ENCODE measurements at places on chromosomes 13 and 19.

DNA sequence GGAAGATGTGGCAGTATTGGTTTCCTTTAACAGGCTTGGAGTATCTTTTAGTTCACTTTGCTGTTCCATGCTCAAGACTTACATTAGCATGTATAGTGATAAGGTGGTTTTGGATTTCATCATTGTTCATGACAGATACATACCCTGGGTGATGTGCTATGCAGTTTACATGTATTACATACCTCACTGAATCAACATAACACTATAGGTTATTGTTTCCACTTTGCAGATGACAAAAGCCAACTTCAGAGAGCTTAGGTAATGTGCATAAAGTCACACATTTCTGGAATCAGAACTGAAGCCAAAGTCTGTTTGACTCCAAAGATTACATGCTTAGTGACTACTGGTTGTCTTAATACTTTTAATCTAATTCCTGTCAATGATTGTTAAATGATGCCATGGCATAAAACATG lies 7.1 kb downstream of the COMMD6 start:
- no peak for DNase-seq

DNA sequence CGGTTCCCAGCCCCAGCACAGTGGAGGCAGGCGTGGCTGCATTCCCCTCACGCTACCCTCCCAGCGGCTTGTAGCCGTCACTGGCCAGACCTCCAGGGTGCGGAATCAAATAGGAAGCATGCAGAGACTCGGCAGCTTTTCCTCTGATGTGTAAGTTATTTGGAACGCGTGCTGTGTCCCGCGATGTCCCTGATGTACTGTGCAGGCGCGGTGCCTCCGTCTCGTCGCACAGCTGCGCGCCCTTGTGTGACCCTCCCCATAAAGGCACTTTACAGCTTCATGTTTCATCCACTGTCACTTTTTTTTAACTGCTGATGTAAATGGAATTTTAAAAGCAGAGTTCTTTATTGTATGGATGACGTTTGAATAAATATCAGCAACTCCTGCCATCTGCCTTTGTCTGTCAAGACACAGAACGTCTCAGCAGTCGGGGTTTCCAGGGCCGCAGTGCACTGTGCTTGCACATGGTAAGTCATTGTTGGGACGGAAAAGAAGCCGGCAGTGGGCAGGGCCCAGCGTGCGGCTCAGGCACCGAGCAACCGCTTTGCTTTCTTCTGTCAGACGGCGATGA lies 7.3 kb upstream of the F7 start:
- no peak for DNase-seq

GRCh38 chr13:33340631-33341030 lies 55.1 kb upstream of the STARD13 start:
- DNase-seq: no peak

DNA sequence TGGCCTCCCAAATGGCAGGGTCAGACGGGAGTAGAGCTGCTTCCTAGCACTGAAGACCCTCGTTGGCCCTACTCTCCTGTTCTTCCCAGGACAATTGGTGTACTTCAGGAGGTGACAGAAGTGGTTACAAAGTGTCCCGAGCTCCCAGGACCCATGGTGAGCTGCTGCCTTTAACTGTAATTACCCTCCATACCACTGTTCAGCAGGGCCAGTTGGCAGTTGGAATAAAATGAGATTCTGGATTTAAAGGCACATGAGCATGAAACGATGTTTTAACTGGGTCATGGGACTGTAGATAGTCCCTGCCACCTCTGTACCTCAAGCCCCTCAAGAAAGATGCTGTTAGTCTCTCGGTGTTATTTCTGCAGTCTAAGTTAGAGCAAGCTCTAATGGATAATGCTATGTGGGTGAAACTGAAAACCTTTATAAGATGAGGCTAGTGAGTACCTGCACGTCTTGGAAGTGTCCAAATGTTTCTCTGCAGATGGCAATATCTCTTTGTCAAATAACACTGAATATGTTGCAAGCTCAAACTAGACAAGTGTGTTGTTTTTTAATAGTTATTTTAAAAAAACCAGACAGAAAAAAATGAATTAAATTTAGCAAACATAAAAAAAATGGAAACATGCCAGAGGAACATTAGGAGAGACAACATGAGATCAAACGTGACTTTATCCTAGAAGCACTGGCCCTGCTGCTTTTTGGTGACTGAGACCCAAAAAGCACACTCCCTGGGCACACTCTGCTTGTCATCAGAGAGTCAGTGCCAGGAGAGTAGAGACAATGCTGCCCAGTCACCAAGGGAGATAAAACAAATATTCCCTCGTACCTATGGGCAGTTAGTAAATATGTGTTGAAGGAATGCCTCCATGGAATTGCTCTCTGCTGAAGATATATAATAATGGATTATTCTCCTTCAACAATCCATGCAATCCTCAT lies 266.3 kb downstream of the LMO7 start:
- no peak for DNase-seq

- DNase-seq: no peak
Observed at GRCh38 chr19:30022659-30023058, 80.6 kb downstream of the URI1 start.

DNA sequence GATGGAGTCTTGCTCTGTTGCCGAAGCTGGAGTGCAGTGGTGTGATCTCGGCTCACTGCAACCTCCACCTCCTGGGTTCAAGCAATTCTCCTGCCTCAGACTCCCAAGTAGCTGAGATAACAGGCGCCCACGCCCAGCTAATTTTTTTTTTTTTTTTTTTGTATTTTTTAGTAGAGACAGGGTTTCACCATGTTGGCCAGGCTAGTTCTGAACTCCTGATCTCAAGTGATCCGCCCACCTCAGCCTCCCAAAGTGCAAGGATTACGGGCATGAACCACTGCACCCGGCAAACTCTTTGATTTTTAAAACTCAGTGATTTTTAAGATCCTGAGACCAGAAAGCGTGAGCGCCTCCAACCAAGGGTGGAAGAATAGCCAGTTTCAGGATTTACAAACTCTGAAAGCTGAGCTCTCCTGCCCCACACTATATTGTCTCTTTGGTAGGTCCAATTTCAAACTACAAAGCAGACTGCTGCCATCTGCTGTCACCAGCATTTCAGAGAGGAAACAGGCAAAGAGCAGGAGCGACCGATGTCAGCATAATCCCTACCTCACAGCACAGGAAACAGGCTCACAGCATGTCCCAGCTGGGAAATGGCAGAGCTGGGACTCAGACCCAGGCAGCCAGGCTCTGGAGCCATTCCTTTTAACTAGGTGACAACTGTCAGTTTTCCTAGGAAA lies 9.2 kb downstream of the NOSIP start:
- peak; percentile 23 for DNase-seq

DNA sequence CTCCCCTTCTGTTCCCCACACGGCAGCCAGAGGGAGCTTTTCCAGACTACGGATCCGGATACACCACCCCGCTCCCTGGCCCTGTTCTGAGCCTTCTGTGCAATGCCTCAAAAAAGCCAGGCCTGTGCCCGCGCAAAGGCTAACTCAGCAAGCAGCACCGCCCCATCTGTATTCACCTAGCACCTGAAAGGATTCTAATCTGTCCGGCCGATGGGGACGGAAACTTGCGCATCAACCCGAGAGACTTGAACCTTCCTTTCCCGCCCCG lies 589 bp downstream of the ZBTB45 start:
- DNase-seq: peak; percentile 85

GRCh38 chr19:5090465-5091017 lies 121.6 kb downstream of the KDM4B start:
- DNase-seq: no peak

- DNase-seq: no peak
Observed at GRCh38 chr13:37453246-37453645, 145.3 kb downstream of the POSTN start.

GRCh38 chr13:40590112-40590862 lies 76.2 kb downstream of the FOXO1 start:
- DNase-seq: no peak

GRCh38 chr13:28339419-28339818 lies 155.5 kb downstream of the FLT1 start:
- no peak for DNase-seq

GRCh38 chr13:21956666-21957065 lies 285.8 kb downstream of the FGF9 start:
- DNase-seq: no peak

DNA sequence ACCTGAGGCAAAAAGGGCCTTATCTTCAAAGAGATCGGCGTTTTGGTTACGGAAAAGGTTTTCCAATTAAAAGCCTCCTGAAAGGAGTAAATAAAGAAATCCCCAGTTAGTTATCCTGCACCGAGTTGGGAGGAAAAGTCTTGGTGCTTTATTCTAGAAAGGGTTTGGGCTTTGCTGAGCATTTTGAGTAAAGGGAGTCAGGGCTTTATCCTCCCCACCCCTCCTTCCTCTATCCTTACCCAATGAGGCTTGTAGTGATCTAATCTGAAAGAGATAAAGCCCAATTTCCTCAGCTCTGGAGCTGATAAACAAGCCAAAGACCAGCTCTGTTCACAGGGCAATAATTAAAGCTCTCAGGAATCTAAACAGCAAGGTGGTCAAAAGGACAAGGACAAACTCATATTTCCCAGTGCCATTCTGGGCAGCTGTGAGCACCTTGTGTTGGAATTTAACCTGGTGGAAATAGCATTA lies 188.9 kb upstream of the TSC22D1 start:
- no peak for DNase-seq

GRCh38 chr13:66391322-66391721 lies 838.8 kb downstream of the PCDH9 start:
- no peak for DNase-seq

GRCh38 chr19:10981252-10981895 lies 20.5 kb downstream of the SMARCA4 start:
- DNase-seq: peak; percentile 36

GRCh38 chr13:27172495-27172842 lies 858 bp upstream of the USP12 start:
- DNase-seq: no peak

DNA sequence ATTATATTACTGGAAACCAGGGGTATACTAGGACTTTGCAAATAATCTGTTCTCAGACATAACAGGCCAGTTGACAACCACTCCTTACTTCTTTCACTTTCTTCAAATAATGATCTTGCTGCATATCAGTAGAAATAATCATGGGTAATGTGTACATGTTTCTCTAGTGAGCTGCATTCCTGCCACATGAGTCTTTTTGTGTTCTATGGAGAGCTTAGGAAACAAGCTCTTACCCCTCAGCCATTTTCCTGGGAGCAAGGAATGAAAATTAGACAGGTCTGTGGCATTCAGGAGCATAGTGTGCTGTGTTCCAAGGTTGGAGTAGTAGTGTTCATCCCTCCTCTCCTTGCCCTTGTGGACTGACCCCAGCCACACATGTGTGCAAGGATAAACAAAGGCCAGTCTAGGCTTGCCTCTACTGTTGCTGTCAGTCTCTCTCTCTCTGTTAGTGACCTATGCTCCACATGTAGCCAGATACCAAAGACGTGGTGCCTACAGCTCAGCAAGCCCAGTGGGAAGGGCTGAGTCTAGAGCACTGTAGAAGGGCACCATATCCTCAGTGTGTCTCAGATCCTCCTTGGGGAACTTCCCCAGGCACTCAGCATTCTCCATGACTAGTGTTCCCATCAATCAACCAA lies 11.5 kb upstream of the OXGR1 start:
- DNase-seq: no peak

GRCh38 chr19:54421521-54421920 lies 6.3 kb downstream of the TTYH1 start:
- no peak for DNase-seq

GRCh38 chr19:8370176-8371010 lies 6.4 kb downstream of the ANGPTL4 start:
- DNase-seq: no peak

- no peak for DNase-seq
Observed at GRCh38 chr13:80923907-80924306, 583.0 kb upstream of the SPRY2 start.

GRCh38 chr13:78600280-78600883 lies 3.0 kb downstream of the POU4F1 start:
- DNase-seq: no peak

- no peak for DNase-seq
Observed at GRCh38 chr13:109610517-109610916, 175.9 kb downstream of the IRS2 start.

GRCh38 chr19:3434630-3435553 lies 45.4 kb downstream of the SMIM24 start:
- peak; percentile 84 for DNase-seq

GRCh38 chr19:435056-435706 lies 25.7 kb downstream of the SHC2 start:
- DNase-seq: no peak

- peak; percentile 46 for DNase-seq
Observed at GRCh38 chr13:97434397-97435201, 630 bp downstream of the RAP2A start.

DNA sequence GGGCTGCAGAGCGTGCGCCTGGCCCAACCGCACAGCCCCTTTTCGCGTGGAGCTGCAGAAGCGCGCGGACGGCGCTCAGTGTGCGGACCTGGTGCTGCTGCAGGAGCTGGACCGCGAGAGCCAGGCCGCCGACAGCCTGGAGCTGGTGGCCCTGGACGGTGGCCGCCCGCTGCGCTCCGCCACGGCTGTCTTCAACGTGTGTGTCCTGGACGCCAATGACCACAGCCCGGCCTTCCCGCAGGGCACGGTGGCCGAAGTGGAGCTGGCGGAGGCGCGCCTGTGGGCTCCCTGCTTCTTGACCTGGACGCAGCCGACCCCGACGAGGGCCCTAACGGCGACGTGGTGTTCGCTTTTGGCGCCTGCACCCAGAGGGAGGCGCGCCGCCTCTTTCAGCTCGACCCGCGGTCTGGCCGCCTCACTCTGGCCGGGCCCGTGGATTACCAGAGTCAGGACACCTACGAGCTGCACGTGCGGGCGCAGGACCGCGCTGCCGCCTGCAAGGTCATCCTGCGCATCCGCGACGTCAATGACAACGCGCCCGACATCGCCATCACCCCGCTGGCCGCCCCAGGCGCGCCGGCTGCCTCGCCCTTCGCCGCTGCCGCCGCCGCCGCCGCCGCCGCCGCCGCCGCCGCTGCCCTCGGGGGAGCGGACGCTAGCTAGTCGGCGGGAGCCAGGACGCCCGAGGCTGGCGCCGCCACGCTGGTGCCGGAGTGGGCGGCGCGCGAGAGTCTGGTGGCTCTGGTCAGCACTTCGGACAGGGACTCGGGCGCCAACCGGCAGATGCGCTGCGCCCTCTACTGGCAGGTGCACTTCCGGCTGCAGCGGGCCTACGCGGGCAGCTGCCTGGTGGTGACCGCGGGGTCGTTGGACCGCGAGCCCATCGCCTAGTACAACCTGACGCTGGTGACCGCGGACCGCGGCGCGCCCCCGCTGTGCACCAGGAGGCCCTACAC lies 172.2 kb downstream of the OLFM4 start:
- no peak for DNase-seq

- no peak for DNase-seq
Observed at GRCh38 chr19:2613507-2614295, 88.8 kb downstream of the GNG7 start.

DNA sequence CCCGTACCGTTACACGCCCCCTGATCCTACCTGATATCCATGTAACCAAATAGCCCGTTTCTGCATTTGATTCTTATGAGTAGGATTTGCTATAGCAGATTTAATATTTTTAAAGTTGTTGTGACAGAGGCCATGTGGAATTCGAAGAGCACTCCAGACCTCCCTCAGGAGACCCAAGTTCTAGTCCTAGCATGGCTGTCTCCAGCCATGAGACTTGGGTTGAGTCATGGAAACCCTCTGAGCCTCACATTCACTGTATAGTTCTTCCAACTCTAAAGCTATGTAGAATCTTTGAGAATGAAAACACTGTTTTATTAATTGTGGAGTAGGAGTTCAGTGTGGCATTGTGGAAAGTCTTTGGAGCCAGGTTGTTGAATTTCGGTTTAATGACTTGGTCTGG lies 8.0 kb upstream of the GPR183 start:
- no peak for DNase-seq
